Naive thymus-derived CD4-positive, alpha-beta T cell (primary cell): ENCODE measurements at places on chromosomes 1 and 21. TPM values are rescaled to one million over a fixed set of nuclear protein-coding genes. Genes with fewer than 3 reads are reported as not detected.

- no peak overlapping the region for H3K4me3 ChIP-seq
- H3K4me1 ChIP-seq, result no peaks in the 10 kb centered on the region
- no peak overlapping the region for H3K27ac ChIP-seq
- DNase-seq, result no peak
Measured at GRCh38 chr1:219010720-219011119, 163.0 kb upstream of the LYPLAL1 start.

GRCh38 chr1:192066202-192066601 is 92.1 kb upstream of the RGS18 start:
- H3K27me3 ChIP-seq, result no peaks in the 10 kb centered on the region
- no peak for DNase-seq
- H3K4me1 ChIP-seq, result no peaks in the 10 kb centered on the region
- no peak overlapping the region for H3K27ac ChIP-seq
- no peaks in the 10 kb centered on the region for H3K36me3 ChIP-seq

GRCh38 chr1:226187380-226187779 is 839 bp upstream of the ACBD3 start:
- peaks cover 25% of the 10 kb centered on the region for H3K4me1 ChIP-seq
- no peaks in the 10 kb centered on the region for H3K36me3 ChIP-seq
- DNase-seq, result peak; percentile 1
- no peaks in the 10 kb centered on the region for H3K27me3 ChIP-seq
- H3K27ac ChIP-seq, result peak overlapping the region; percentile 84

DNA sequence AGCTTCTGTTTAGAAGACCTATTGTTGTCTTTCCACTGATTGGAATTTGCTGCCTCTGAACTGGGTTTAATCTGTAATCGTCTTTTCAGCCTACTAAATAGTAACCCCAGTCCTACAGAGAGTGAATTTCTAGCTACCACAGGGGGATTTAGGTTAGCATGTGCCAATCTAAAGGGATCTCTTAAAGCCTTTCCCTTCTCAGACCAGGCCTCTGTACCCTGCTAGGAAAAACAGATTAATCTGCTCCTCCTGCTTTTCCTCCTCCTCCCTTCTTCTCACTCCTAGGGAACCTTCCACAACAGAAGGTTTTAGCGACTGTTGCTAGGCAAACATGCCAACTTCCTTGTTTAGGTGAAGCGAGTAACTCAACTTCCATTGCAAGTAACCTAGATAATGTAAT is 1.3 kb upstream of the RC3H1 start:
- H3K4me1 ChIP-seq, result peaks cover 18% of the 10 kb centered on the region
- H3K27me3 ChIP-seq, result no peaks in the 10 kb centered on the region
- peak; percentile 1 for DNase-seq
- H3K4me3 ChIP-seq, result peak overlapping the region; percentile 86

DNA sequence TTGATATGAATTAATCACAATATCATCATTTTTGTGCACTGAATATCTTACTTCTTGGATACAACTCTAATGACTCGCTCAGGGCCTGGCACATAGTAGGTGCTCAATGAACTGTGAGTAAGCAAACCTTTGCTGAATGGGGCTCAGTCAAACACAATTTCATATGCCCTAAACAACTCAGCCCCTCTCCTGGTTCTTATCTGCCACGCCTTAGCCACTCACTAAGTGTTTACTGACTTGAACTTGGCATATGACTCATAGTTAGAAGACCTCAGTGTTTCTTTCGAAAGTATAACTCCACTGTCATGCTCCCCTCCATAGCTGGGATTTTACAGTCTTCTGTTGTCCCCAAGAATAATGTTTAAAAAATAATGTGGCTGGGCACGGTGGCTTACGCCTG is 4.8 kb upstream of the IFNLR1 start:
- no peaks in the 10 kb centered on the region for H3K27me3 ChIP-seq
- H3K27ac ChIP-seq, result no peak overlapping the region
- peaks cover 16% of the 10 kb centered on the region for H3K4me1 ChIP-seq

- no peak overlapping the region for H3K27ac ChIP-seq
- H3K4me3 ChIP-seq, result no peak overlapping the region
- no peaks in the 10 kb centered on the region for H3K27me3 ChIP-seq
Measured at GRCh38 chr21:31882711-31883110, 9.9 kb downstream of the HUNK start.

- no peak for DNase-seq
- no peak overlapping the region for H3K4me3 ChIP-seq
- no peaks in the 10 kb centered on the region for H3K4me1 ChIP-seq
- H3K27ac ChIP-seq, result no peak overlapping the region
- no peaks in the 10 kb centered on the region for H3K27me3 ChIP-seq
- no peaks in the 10 kb centered on the region for H3K36me3 ChIP-seq
Measured at GRCh38 chr1:193658691-193659090, 472.3 kb upstream of the B3GALT2 start.

- H3K4me3 ChIP-seq, result peak overlapping the region; percentile 15
- DNase-seq, result peak; percentile 65
- peaks cover 8% of the 10 kb centered on the region for H3K27me3 ChIP-seq
- H3K27ac ChIP-seq, result no peak overlapping the region
Measured at GRCh38 chr1:6423321-6423999, 1.1 kb upstream of the ESPN start.

DNA sequence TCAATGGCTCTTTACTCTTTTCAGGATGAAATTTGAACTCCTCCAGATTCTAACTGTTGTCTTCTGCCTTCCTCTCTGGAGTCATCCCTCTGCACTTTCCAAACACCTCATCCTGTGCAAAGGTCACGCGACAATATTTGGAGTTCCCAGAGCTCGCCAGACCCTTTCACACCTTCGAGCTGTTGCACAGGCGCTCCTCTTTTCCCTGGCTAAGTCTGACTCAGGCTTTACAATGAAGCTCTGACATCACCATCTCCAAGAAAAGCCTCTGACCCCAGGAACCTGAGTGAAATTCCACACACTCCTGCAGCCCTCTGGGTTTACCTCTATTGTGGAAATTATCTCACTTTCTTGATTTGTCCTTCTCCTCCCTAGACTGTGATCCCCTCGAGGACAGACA is 270.3 kb downstream of the RGS7 start:
- H3K36me3 ChIP-seq, result no peaks in the 10 kb centered on the region
- H3K27ac ChIP-seq, result no peak overlapping the region
- no peak for DNase-seq
- H3K4me1 ChIP-seq, result no peaks in the 10 kb centered on the region
- no peak overlapping the region for H3K4me3 ChIP-seq
- no peaks in the 10 kb centered on the region for H3K27me3 ChIP-seq

DNA sequence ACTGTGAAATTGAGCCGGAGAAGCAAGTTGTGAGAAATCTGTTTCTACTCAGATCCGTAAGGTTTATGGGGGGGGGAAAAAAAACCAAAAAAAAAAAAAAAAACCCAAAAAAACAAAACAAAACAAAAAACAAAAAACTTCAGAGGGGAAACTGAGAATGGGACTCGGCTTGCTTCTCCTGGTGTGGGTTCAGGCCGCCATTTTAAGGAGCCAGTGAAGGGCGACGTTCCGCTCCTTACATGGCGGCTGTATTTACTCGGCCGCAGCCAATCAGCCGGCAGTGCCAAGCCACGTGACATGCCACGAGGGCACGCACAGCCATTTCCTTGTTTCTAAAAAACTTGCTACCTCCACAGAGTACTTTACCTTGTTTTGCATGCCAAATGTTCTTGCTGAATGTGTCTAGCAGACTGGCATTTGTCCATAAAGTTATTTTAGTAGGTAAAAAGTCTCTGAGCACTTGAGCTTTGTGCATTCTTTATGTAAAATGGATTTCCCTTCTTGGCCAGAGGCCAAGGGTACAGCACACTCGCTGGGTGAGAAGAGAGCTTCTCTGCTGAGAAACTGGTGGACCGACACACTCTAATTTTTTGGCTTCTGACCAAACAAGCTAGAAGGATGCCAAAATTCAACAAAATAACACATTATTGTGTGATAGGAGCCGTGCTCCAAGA is 101.8 kb downstream of the NFIA start:
- H3K27me3 ChIP-seq, result no peaks in the 10 kb centered on the region
- DNase-seq, result no peak

DNA sequence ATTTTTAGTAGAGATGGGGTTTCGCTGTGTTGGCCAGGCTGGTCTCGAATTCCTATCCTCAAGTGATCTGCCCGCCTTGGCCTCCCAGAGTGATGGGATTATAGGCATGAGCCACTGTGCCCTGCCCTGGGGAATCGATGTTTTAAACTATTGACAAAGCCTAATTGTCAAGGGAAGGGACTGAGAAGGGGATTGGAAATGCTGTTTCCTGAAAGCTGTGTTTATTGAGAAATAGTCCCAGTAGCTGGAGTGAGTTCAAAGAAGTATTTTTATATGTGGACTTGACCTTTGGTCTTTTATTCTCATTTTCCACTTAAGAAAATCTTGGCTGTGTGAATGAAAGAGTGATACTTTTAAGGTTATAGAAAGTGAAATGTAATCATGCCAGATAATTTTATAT is 47.5 kb downstream of the KIF1B start:
- H3K27me3 ChIP-seq, result no peaks in the 10 kb centered on the region
- no peaks in the 10 kb centered on the region for H3K4me1 ChIP-seq
- no peaks in the 10 kb centered on the region for H3K36me3 ChIP-seq
- H3K27ac ChIP-seq, result no peak overlapping the region
- H3K4me3 ChIP-seq, result no peak overlapping the region

DNA sequence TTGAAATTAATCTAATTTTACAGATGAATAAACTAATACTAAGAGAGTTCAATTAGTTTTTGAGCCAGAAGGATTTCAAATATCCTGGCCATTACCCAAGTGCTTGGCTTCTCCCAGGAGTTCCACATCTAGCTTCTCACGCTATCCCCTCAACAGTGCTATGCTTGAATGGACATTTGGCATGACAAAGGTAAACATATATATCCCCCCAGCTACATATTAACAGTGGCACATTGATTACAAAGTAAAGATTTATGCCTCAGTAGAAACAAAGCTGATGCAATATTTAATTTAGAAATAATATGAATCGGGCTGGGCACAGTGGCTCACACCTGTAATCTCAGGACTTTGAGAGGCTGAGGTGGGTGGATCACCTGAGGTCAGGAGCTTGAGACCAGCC is 434.6 kb upstream of the PRMT6 start:
- H3K27me3 ChIP-seq, result no peaks in the 10 kb centered on the region
- H3K4me3 ChIP-seq, result no peak overlapping the region
- no peak for DNase-seq
- H3K4me1 ChIP-seq, result no peaks in the 10 kb centered on the region

GRCh38 chr1:6891781-6892579 is 106.7 kb downstream of the CAMTA1 start:
- no peaks in the 10 kb centered on the region for H3K4me1 ChIP-seq
- H3K4me3 ChIP-seq, result no peak overlapping the region
- DNase-seq, result no peak

DNA sequence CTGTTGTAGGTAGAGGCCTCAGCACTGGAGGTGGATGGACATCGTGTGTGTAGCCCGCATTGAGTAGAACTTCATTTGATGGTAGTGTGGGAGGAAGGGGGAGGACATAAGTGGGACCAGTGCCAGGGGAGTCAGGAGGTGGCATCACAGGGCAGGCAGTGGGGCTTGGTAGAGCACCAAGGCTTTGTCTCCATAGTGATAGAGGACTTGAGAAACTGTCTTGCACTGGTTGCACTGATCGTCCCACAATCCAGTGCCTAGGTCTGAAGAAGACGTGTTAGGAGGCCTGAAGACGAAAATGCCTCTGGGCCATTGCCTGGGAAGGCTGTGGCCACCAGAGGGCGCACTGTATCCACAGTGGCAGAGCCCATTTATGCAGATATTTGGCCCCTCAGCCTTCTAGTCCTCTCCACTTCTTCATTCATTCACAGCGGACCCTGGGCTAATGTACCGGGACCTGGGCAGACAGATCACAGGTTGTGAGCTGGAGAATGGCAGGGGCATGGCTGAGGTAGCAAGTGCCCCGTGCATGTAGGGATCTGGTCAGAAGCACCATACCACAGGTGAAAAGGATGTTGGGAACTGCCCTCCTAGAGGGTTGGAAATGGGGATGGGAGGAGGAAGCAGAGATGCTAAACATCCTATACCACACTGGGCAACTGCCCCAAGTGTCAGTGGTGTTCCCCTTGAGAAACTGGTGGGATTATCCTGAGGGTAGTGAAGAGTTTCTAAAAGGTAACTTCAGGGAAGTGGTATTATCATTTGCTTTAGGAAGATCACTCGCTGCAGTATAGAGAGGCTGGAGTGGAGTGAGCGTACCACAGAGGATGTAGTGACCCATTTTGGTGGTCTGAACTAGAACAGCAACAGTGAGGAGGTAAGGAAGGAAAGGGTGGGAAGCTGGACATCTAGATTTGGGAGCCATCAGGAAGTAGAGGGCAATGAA is 95.3 kb downstream of the PIK3R3 start:
- H3K27me3 ChIP-seq, result no peaks in the 10 kb centered on the region
- peak; percentile 83 for DNase-seq
- no peak overlapping the region for H3K4me3 ChIP-seq
- H3K36me3 ChIP-seq, result no peaks in the 10 kb centered on the region

DNA sequence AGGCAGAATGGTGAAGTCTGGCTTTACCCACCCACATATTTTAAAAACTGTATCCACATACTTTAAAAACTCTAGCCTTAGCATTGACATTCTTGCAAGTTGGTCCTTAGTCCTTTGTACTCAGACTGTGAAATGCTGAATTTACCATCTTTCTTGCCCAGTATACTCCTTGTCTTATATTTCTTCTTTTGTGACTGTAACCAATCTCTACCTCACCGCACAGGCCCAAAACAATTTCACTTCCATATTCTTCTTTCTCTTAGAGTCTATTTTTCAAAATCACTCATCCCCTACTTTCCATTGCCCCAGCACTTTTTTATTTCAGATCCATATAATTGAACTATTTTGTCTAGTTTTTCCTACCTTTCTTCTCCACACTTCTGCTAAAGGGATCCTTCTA is 892.4 kb upstream of the B3GALT2 start:
- no peaks in the 10 kb centered on the region for H3K4me1 ChIP-seq
- no peak overlapping the region for H3K4me3 ChIP-seq
- no peak overlapping the region for H3K27ac ChIP-seq
- H3K27me3 ChIP-seq, result no peaks in the 10 kb centered on the region

GRCh38 chr1:166170075-166170474 is 3.3 kb upstream of the FAM78B start:
- H3K4me3 ChIP-seq, result no peak overlapping the region
- no peaks in the 10 kb centered on the region for H3K4me1 ChIP-seq
- no peak for DNase-seq
- H3K36me3 ChIP-seq, result no peaks in the 10 kb centered on the region
- H3K27me3 ChIP-seq, result no peaks in the 10 kb centered on the region
- no peak overlapping the region for H3K27ac ChIP-seq

DNA sequence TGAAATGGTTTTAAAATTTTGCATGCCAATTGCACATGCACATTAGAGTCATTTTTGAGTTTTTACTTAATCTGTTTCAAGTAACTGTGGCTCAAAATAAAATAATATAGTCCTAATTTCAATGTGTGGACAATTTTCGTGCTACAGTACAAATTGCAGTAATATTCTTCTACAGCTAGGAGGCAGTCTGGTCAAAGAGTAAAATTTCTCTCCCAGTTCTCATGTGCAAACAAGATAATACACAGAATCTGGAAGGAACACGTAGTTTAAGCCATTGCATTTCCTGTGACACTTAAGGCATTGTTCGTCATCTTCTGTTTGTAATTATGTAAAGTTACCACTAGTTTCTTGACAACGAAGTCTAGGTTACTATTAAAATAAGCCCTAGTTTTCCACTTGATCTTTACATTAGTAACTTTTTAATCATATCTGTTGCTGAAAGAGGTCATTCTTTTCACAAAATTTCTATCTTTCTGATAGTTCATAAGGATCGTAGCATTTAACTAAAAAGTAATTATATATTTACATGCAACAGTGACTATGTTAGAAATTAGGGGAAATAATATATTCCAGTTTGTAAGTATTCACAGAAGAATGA is 28.9 kb downstream of the ODR4 start:
- no peak overlapping the region for H3K27ac ChIP-seq
- no peaks in the 10 kb centered on the region for H3K27me3 ChIP-seq
- H3K4me1 ChIP-seq, result no peaks in the 10 kb centered on the region
- peak; percentile 47 for DNase-seq
- H3K4me3 ChIP-seq, result no peak overlapping the region

The APH1A gene
- total RNA-seq, result 127 TPM

The CCDC30 gene
- total RNA-seq, result 5.2 TPM

The RAB3B gene
- total RNA-seq, result not detected

The DYRK3 gene
- total RNA-seq, result 7.3 and 8.2 TPM in 2 replicates

The DNALI1 gene
- 0.11 TPM for total RNA-seq
